Right atrium auricular region (tissue), 2 donors: ENCODE measurements at places on chromosomes 6 and 20.

- no peak for DNase-seq
Measured at GRCh38 chr6:90383196-90383822, 86.7 kb upstream of the BACH2 start.

DNA sequence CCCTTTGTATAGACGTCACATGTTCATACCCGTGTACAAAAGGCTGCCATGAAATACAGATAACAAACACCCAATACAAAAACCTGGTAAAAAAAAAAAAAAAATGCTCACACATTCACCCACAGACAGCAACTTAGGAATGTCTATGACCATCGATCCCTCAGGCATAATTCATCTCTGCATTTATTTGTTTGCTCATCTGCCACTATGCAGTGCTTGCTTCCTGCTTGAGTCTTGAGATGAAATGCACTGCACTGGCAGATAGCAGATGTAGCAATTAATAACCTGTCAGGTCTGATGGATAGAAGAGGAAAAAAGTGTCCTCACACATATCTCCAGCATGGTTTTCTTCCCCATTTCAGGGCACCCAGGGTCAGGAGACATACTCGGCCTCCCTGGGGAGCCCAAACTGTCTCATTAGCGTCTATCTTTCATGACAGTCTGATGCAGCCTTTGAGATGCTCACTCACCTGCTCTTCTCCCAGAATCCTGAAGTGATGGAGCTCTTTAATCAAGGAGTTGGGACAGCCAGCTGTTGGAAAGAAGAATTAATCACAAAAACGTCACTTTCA, 295.1 kb upstream of the AGPAT4 start:
- no peak for DNase-seq

GRCh38 chr20:3751675-3752385, 15.7 kb downstream of the ADISSP start:
- DNase-seq: no peak

DNA sequence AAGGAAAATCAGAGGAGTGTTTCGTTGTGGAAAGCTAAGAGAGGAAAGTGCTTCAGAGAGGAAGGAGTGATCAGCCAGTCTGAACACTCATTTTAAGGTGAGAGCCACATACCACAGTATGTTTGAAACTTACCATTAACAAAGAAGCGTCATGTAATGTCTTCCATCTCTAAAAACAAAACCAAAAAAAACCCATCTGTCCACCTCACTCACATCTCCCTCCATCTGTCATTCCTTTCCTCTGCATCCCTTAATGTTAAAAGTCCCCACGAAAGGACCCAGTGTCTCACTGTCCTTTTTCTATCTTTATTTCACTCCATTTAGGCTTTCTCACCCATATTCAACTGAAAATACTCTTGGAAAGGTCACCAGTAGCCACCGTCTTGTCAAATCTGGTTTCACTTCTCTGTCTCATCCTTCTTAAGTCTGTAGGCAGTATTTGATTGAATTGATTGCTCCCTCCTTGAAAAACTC, 59.4 kb upstream of the GNRH2 start:
- no peak for DNase-seq

GRCh38 chr6:92415656-92416055, 1003.7 kb downstream of the EPHA7 start:
- DNase-seq: no peak

- DNase-seq: peak; percentile 11
Measured at GRCh38 chr20:32966382-32966781, 37.9 kb downstream of the SUN5 start.

DNA sequence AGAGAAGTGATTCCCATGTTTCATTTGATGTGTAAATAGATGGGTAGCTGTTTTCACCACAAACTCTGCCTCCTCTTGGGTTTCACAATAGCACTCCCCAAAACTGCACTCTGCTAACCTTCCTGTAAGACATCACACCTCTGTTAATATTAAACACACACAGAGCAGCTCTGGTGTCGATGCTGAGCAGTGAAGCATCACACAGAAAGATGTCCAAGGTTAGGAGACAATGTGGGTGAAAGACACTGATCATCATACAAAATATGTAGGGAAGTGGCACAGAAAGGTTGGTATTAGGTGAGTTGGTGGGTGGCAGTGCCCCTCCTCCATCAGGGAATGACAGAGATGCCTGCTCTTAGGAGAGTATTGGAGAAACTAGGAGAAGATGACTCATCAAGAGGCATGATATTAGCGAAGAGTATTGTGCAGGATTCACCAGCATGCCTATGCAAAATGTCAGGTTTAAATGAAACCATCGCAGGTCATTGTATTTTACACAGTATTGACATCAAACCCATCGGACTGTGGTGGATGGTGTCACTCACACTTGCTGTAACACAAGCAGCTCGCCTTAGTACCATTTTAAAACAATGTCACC, 199.7 kb downstream of the TBXT start:
- no peak for DNase-seq

DNA sequence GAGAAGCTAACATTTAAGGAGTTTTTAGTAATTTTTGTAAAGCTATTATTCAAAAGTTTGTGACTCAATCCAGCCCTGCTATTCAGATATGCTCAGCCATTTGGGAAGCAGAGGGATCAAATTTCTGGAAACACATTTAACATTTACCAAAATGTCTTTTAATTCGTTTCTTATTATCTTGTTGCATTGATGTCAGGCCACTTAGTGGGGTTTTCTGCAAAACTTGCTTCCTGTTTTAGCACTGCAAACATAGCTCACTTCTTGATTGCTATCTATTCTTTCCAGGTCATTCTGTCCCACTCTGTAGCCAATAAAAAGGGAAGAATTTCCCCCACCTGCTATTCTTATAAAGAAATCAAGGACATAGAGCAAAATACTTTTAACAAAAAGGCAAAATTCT, 176.9 kb upstream of the SUPT3H start:
- DNase-seq: no peak

GRCh38 chr20:43457640-43458421, at the start of gene SRSF6:
Gene SRSF6, plus strand, starts transcription at chr20:43457896. Its CDS starts 138 bp downstream, at chr20:43458034.
- DNase-seq: peak; percentile 94

GRCh38 chr6:2718334-2719092, 32.2 kb downstream of the MYLK4 start:
- DNase-seq: no peak

DNA sequence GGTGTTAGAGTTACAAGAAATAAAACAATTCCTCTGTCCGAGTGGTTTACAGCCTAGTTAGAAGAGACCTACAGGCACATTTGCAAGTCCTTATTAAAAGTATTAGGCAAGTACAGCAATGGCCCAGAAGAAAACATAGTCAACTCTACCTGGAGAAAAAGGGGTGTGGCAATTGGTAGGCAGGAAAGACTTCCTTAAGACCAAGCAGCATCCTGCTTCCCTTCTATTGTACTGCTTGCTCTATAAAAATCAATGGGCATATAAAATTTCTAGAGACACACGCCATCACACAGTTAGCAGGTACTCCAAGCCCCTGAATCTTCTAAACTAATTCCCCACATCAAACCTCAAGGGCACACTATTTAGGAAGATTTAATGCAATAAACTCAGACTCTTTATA, 185.6 kb downstream of the ATXN1 start:
- DNase-seq: no peak

- DNase-seq: no peak
Measured at GRCh38 chr6:168177103-168177891, 98.3 kb upstream of the FRMD1 start.

- DNase-seq: no peak
Measured at GRCh38 chr6:78629836-78630235, 237.5 kb upstream of the IRAK1BP1 start.

DNA sequence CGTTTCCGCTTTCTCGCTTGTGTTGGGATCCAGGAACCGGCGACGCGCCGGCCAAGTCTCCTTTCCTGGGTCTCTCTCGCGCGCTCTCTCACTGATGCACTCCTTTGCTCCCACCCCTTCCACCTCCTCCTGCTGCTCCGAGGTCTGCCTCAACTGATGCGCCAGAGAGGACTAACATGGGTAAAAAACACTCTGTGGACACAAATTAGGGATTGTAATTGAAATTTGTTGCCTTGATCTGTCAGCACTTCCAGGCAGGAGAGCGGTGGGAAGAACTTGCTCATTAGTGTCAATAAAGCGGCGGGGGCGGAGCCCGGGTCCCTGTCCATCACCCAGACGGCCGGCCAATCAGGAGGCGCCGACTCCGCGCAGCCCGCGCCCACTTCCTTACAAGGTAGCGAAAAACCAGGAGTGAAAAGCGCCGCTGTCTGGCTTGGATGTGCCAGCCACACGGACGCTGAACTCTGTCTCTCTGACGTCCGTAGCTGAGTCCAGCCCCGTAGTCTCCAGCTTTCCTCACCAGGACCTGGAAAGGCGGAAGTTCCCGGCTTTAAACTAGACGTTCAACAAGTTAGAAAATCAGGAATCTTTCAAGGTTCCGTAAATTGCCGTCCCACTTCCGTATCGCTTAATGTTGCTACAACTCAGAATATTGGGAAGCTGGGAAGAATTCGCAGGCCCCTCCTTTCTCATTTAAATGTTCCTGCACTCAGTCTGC, at the start of gene TBX18:
TBX18 (minus strand) TSS at position 267 of the 718 bp plus-strand sequence. CDS start 417 bp downstream, outside the sequence.
- peak; percentile 99 for DNase-seq

DNA sequence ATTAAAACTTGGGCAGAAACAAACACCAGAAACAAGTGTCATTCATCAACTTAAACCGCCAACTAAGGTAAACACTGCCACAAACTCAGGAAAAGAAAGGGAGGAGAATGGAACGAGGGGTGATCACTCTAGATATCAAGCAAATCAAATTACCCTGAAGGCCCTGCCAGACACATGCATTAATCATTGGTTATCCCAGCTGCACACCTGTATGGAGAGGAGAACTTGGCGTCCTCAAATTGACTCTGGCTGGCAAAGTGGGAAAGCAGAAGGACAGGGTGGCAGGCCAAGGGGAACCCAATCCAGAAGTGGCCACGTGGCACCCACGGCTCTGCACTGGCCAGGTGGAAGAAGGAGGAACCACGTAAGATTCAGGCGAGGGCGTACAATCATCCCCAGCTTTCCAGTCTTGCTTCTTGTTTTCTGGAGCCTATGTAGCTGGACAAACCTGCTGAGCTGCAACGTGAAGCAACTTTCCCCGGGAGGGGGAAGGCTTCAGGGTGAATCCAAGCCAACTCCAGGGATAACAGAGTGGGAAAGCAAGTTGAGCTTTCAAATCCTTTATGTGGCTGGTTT, 156.2 kb upstream of the JARID2 start:
- DNase-seq: no peak

DNA sequence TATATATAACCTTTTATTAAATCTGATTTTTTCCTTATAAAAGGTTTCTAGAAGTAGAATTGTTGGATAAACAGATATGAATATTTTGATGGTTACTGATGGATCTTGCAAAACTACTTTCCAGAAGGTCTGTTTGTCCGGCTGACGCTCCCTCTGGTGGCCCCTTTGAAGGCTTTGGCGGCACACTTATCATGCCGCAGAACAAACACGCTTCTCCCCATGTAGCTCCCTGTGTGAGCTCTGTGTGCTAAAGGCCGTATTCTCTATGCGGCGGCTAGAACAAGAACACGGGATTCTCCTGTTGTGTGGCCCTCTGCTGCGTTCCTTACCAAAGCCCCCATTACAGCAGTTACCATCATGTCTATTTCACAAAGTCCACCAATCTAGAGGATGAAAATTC, 30.0 kb downstream of the PPP1R3G start:
- no peak for DNase-seq

DNA sequence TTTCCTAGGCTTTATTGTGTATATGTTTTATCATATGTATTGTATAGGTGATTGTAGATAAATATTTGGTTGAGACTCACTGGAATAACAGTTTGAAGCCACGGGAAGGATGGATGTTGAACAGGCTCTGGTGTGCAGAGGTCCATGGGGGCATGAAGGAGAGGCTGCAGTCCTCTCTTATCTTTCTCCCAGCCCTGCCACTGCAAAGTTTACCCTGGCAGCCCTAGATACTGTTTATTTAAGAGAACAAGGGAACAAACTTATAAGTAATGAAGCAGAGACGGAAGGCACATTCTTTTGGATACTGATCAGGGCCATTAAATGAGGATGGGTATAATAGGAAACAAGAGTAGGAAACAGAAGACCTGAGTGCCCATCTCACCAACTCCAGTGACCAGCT, 103.6 kb upstream of the SCGN start:
- no peak for DNase-seq

DNA sequence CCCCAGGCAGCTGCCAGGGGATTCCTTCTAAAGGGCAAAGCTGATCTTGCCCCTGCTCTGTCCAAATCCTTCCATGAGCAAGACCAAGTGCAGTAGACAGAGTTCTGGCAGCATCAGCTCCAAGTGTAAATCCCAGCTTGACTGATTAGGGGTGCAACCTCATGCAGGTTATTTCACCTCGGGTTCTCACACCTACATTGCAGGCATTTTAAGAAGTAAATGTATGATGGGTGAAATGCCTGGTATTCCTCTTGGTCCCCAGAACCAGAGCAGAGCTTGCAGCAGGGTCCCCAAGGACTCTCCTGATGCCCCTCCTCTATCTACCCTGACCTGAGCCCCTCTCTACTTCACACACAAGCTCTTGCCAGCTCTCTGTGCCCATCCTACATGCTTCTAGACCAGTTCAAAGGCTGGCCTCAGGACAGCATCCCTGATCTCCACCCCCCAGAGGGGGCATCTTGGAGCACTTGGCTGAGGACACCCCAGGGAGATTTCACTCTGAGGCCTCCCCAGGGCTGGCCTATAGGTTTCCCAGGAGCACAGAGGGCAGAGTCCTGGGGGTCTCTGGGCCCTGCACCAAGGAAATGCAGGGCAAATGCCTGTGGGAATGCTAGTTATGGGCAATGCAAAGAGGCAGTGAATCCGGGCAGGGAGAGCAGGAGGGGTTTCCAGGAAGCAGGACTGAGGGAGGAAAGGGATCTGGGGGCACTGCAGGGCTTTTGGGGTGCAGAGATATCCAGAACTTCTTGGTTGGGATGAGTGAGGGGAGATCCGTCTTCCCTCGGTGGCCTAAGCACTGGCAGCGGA, 1.0 kb downstream of the LZTS3 start:
- DNase-seq: no peak

GRCh38 chr6:33702345-33702977, 9.0 kb downstream of the UQCC2 start:
- peak; percentile 69 for DNase-seq

- no peak for DNase-seq
Measured at GRCh38 chr6:43759136-43759906, 10.7 kb upstream of the VEGFA start.

GRCh38 chr20:51505566-51505965, 37.0 kb downstream of the NFATC2 start:
- no peak for DNase-seq

GRCh38 chr20:38951611-38952010, 10.5 kb upstream of the DHX35 start:
- no peak for DNase-seq
